T-helper 9 cell (primary cell): ENCODE measurements at places on chromosomes 4 and X.

DNA sequence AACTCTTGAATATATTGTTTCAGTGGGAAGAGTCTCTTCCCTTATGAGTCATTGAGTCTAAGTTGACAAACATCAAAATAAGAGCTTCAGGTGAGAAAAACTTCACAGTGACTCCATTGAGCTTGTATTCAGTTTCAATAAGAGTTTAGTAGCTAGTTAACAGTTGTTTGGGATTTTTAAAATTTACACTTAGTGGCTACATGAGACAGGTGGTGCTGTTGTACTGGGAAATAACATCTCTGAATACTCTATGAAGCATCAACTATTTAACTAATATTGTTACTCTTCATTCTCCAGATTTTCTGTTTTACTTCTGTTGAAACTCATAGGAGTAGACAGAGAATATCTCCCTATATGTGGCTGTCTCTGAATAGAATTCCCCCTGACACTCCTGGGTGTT is 1609.1 kb downstream of the C4orf33 start:
- DNase-seq: no peak

- DNase-seq: no peak
Observed at GRCh38 chr4:110680265-110680664, 57.4 kb upstream of the PITX2 start.

- no peak for DNase-seq
Observed at GRCh38 chr4:23401572-23401971, 488.3 kb downstream of the PPARGC1A start.

- DNase-seq: no peak
Observed at GRCh38 chrX:39605866-39606265, 491.9 kb downstream of the BCOR start.

- DNase-seq: no peak
Observed at GRCh38 chr4:46974891-46975543, 18.4 kb downstream of the GABRA4 start.

DNA sequence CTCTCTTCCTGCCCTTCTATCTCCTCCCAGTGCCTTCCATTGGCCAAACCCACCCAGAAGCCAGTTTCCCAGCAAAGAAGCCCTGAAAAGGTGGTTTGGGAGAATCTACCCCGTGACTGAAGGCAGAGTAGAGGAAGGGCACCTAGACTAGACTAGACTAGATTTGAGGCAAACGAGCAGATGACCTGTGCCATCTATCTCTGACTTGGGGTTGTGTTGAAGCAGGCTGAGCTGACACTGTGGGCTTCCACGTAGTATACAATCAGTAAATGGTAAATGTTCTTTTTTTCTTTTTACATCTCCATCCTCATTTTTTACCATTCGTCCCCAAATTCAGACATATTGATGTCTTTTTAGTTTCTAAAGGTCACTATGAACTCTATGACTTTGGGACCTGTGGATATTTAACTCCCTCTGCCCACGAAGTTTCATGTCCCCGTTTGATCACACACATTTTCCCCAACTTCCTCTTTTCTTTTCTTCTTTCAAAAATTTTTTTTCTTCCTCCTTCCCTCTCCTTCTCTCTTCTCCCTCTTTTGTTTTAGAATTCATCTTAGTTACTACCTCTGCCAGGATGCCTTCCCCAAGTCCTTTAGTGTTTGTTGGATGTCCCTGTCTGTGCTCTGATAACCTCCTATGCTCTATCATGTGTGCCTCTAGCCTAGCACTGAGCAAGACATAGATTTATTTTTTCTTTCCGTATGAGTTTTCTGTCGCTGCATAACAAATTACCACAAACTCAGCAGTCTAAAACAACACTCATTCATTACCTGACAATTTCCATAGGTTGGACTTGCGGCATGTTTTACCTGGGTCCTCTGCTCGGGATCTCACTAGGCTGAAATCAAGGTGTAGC is 6.2 kb upstream of the AFF1 start:
- DNase-seq: no peak

DNA sequence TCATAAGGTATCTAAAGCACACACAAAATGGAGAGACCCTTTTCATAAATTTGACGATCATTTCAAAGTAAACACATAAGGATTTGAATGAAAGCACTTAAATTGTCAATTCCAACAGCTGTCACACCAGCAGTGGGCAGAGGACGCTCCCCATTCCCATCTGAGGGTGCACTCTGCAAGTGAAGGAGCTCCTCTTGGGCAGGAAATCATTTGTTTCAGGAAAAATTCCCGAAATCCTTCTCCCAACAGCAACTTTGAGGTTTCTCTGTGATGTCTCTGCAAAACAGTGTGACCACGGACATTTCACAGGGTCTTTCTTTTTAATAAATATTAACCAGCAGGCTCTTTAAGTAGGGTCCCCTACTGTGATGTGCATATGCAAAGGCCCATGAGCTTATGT is 111.0 kb downstream of the EPHA5 start:
- DNase-seq: no peak

DNA sequence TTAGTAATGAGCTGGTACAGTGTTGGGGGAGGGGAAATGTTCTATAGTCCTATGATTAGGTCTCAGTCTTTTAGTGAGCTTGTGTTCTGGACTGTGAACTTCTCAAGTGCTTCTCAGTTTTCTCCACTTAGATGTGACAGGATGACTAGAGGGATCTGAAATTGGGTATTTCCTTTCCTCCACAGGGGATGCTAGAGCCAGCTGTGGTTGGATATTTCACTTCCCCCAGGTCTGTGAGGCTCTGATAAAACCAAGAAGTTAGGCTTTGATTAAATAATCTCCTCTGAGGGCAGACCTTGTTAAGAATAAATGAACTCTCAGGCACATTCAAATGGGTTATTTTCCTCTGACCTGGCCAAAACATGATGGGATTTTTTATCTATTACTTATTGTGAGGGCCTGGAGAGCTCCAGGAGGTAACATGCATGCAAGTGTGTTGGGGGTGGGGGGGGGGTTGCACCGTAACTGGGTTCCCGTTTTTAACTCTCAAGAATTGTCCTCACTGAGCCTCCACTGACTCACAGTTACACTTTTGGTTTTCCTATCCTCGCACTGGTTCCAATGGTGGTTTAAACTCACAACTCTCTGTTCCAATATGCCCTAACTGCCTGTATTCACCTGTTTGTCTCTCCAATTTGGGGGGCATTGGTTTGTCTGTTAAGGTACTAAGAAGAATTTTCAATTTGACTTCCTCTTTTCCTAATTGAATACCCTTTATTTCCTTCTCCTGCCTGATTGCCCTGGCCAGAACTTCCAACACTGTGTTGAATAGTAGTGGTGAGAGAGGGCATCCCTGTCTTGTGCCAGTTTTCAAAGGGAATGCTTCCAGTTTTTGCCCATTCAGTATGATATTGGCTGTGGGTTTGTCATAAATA is 28.1 kb upstream of the GLRA3 start:
- no peak for DNase-seq

DNA sequence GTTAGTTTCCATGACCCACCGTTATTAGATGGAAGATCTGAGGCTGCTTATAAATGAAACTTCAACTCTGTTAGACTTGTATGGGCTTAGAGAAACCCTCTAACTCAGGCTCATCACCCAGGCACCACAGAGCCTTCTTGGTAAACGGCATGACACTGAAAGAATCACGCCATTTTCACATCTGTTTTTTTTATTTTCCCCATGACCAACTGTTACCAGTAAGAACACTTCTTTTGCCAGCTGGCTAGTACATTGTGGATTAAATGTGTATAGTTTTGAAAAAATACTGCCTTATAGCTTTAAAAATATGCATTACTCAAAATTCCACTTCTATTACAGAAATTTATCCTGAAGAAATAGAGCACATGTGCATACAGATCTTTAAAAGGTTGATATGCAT is 48.0 kb upstream of the APELA start:
- DNase-seq: no peak

DNA sequence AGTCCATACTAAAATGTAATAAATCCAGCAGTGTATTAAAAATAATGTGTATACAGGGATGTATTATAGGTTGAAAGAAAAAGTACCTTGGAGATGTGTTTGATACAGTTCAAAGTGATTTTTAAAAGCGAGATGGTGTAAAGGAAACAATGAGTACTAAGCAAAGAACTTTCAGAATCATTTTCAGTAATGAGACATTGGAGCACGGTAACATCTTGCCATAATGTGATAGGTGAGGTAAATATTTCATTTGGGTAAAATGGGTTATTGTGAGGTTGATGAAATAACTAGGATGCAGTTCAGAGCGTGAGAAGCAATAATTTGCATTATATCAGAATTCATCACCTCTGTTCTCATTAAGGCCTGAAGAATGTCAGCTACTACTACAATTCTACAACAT is 25.9 kb downstream of the EIF2S3 start:
- no peak for DNase-seq

GRCh38 chr4:164888096-164888715 is 11.2 kb downstream of the APELA start:
- no peak for DNase-seq

DNA sequence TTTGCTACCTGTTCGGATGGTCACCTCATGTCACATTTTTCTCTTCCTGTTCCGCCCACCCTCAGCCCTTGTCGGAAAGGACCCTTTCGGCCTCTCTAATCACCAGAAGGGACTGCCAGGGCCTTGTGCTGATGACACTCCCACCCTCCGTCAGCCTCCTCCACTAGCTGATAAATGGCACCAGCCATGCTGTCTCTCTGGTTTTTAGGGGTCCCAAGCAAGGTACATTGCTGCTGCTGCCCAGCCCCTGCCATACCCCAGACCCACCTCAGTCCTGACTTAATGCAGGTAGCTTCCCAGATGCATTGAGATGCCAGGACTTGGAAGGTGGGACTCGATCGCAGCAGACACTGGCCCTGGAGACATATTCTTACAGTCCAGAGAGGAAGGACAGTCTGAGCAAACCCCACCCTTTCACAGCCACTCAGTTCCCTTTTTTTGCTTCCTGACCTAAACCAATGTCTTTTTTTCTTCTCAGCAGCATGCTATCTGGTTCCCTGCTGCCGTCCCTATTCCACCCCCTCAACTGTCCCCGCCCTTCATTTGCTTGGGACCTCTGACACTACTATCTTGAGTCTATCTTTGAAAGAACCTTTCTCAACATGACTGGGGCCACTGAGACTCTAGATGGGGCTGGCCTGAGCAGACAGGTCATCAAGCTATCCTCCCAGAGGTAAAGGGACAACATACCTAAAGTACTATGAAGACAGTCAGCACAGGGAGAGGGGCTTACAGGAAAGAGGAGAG is at the start of gene BTK:
Gene BTK (minus strand): TSS at position 397 of the 747 bp plus-strand sequence. CDS start 10,907 bp downstream, outside the sequence.
- no peak for DNase-seq

DNA sequence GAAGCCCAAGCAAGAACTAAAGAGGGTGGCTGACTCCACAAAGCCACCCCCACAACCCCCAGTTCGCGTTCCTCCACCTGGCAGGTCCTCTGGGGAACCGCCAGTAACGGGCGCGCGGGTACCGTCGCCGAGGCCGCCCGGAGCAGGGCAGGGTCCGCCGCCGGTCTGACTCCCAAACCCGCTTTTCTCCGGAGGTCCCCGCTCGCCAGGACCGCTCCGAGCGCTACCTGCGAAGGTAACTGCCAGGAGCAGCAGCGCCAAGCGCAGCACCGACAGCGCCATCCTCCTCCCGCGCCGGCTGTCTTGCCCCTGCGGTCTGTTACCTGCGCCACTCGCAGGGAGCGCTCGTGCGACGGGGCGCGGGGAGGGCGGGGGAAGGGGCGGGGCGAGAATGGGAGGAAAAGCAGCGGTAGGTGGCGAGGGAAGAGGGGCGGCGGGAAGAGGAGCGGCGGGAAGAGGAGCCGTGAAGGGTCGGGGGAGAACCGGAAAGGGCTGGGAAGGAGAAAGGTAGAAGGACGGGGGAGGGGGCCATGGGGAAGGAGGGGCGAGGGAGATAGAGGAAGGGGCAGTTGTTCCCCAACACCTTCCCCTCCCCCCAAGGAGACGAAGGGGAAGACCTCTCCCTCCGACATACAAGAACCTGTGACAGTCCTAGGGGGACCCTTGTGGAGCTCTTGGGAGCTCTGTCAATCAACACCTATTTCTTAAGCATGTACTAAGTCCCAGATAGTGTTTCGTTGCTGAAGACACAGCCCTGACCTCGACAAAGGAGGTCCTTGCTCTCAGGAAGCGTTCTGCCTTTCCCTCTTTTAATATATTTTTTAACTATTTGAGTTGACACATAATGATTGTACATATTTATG is at the start of gene SPINK2:
Gene SPINK2 (minus strand): TSS at position 321 of the 863 bp plus-strand sequence. CDS start 39 bp downstream, at position 282.
- peak; percentile 72 for DNase-seq

DNA sequence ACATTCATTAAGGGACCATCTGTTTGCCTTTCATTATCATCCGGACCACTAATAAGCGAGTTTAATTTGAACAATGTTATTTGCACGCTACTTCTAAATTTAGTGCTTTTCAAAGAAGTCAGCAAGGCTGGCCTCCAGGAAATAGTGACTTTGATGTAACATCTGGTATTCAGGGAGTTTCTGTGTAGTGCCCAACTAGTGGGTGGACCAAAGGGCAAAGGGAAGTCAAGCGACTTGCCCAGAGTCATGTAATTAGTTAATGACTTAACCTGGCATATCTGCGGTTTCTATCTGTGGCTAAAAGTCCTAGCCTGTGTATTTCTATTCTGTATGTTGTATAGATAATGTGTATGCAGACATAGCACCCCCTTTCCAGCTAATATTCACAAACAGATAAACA is 56.3 kb upstream of the LCORL start:
- no peak for DNase-seq
